ENCODE measurements at places on chromosomes 6 and 20.
A peak's percentile ranks its signal among the peaks of the same experiment; 100 is the strongest.

DNA sequence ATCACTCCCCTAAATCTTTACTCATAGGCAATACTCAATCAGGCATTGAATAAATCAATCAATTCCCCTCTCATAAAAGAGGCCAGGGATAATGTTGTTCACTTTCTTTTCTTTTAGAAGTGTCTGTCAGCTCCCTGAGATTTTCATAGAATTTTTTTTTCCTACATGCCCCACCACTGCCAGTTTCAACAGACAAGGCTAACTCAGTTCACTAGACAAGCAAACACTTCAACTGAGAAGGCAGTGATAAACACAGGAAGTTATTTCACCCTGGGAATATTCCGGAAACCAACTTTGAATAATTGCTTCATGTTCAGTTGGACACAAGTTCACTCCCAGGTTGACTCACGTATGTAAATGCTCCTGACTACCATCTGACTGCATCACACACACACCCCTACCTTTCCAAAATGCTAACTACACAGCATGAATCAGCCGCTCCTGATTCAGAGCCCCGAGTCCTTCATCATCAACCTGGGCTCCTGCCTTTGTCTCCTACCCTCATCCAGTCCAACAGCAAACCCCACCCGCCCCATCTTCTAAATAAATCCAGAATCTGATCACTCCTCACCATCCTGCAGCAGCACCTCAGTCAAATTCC, 143.9 kb downstream of the BCAS1 start:
- DNase-seq, result no peak

DNA sequence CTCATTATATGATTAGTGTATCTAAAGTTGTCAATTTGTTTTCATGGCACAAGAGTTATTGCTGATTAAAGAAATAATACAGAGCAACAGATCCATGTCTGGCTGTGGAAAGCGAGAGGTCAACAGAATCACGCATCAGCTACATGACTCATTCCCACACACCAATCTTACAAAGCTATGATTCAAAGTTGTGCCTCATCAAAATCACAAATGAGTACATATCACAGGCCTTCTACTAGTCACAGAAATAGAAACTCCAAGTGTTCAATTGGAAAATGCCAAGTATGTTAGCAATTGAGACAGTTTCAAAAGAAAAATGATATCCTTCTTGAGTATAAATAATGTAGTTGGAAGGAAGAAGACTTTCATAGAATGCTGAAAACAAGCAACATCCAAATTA, 57.8 kb upstream of the NKAIN2 start:
- no peak for DNase-seq

DNA sequence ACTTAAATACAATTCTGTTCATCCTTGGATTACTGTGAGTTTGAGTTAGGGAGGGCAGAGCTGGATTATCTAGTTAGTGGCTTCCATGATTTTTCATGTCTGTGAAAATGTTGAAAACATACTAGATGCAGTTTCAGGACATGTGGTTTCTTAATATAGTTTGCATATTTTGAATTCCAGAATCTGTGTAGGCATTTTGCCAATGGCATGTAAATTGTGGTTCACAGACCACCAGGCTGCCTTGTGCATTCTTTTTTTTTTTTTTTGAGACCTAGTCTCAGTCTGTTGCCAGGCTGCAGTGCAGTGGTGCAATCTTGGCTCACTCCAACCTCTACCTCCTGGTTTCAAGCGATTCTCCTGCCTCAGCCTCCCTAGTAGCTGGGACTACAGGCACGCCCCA, 42.8 kb downstream of the CDC5L start:
- no peak for DNase-seq

- no peak for DNase-seq
Measured at GRCh38 chr6:217048-217659, 75.1 kb upstream of the DUSP22 start.

- DNase-seq, result no peak
Measured at GRCh38 chr6:63440594-63440993, 120.8 kb upstream of the LGSN start.

DNA sequence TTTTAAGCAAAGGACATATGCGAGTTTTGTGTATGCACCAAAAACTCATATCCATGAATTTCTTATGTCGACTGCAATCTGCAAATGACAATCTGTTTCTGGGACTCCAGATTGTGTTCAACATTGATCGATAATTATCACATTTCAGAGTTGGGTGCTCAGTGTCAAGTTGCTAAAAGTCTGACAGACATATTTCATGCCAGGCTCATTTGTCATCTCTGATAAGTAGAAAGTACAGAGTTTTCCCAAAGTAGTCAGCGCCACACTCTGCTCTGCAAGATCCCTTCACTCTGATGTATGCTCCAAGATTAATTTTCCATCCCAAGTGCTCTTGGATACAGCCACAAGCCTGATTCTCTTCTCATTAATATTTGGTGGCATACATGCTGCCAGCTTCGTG, 331.1 kb downstream of the DOK5 start:
- no peak for DNase-seq

DNA sequence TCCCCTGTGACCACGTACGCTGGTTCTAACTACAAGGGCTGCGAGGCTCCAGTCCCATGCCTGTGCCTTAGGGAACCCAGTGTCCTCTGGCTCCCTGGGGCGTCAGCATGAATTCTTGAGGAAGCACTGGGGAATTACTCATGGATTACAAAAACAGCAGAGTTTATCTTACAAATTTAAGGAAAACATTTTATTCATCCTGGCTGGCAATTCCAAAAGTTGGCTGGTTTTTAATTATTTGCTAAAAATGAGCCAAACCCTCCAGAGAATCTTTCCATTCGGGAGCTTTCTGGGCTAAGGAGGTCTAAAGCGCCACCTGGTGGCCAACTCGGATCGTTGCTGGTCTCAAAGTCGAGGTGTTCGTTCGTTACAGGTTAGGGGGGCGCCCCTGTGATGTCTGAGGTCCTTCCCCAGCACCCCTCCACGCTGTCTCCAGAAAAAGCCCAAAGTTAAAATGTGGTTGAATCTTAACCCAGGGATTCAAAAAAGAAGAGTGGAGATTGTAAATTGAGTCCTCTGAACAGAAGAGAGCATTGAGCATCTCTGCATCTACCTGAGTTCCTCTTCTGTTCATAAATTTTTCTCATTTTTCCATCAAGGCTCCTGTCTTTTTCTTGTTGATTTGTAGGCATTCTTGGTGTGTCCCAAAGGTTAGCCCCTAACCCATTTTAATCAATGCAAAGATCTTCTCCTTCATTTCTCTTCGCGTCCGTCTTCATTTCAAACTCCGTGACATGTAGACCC, 99.4 kb downstream of the BFSP1 start:
- DNase-seq, result peak; percentile 25

DNA sequence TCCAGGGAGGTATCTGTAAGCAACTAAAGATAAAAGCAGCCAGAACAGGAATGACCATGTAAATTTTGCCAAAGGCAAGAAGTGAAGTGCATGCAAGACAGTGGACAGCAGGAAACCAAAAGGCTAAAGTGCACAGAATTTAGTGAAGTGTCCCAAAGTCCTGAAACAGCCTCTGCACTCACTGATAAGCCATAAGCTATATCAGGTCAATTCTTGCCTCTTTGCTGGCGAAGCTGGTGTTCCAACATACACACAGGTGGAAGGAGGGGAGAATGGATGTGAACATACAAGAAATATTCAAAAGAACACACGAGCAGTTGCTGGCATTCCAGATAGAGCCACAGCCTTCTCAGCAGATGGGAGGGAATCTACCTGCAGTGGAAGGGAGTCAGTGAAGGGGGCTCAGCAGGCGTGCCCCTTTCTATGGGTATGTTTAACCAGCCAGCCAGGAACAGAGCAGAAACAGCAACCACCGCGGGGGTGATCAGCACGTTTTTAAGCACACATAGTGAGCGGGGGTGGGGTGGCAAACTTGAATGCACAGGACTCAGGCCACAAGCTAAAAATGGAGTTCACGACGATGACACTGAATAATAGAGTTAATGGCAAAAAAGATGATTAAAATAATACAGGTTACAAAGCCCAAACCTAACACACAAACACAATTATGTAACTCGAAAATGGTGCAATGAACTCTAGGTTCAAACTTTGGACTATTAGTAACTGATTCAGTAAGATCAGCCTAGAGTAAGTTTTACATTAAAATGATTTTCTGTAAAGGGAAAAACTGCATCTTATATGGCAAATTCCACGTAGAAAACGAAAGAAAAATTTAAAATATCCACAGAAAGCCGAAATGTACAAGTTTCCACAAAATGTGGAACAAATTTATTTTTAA, 1.2 kb downstream of the ECI2 start:
- no peak for DNase-seq

GRCh38 chr6:46014511-46015118, 1.0 kb downstream of the CLIC5 start:
- peak; percentile 26 for DNase-seq

DNA sequence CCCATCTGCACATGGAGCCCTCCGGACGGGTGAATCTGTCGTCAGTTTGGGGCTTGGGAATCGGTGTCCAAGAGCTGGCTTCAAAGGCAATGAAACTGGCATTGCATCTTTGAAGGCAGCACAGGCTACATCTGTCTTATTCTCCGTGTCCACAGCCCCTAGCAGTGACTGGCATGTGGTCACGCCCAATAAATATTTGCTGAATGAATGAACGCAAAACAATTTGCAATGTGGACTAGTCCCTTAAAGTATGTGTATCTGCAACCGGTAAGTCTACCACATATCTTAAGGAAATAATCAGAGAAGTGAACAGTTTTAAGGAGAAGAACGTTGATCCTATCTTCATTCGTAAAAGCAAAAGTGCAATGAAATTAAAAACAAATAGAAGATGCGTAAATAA, 8.0 kb upstream of the PMEPA1 start:
- no peak for DNase-seq

DNA sequence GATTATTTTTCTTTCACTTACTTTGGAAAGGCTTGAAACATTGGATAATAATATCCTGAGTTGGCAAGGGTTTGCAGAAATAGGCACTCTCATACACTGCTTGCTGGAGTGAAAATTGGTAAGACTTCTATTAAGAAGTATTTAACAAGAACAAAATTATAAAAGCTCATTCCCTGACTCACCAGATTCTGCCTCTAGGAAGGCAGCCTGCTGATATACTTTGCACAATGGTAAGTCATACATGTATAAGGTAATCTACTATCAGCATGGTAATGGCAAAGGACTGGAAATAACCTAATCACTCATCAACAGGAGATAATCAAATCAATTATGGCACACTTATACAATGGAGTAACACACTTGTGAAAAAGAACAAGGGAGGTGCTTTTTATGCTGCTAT, 85.8 kb downstream of the PLCG1 start:
- no peak for DNase-seq

- DNase-seq, result no peak
Measured at GRCh38 chr20:5621305-5621704, 128.9 kb upstream of the SHLD1 start.

DNA sequence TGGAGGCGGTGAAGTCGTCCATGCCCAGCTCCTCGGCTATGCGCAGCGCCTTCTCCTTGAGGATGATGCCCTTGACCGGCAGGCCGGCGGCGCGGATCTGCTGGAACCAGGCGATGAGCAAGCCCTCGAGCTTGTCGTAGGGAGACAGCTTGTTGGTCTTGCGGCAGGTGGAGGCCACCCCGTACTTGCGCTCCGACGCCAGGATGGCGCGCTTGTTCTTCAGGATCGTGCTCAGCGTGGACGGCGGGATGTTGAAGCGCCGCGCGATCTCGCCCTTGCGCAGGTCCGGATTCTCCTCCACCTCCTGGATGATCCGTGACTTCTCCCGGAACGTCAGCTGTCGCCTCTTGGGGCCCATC, 435 bp downstream of the CENPB start:
- peak; percentile 23 for DNase-seq
